ENCODE measurements at places on chromosomes 3 and 15.

GRCh38 chr15:97592778-97593177 lies 367.7 kb upstream of the ARRDC4 start:
- DNase-seq: no peak

- peak; percentile 42 for DNase-seq
Measured at GRCh38 chr15:33737687-33738601, 230.4 kb upstream of the CHRM5 start.

DNA sequence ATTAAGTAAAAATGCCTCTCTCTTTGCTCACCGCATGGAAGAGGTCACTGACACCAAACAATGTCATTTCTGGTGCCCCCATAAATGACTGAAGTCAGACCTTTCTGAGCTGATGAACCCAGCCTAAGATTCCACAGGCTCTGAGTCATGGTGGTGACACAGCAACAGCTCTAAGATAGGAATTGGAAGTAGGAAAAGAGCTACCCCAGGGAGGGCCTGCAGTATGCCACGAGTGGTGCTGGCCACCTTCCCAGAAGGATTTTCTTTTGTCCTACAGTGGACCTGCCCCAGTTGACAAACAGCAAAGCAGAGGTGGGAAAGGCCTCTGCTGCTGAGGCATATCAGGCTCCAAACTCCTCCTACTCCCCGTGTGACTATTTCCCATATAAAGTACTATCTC lies 208.1 kb downstream of the MINAR1 start:
- DNase-seq: peak; percentile 87

- DNase-seq: peak; percentile 98
Measured at GRCh38 chr3:61848885-61849284, 287.5 kb downstream of the PTPRG start.

GRCh38 chr3:106797461-106797860 lies 579.8 kb upstream of the CCDC54 start:
- no peak for DNase-seq

- no peak for DNase-seq
Measured at GRCh38 chr3:70006089-70006488, 6.6 kb downstream of the SAMMSON start.

GRCh38 chr3:198048445-198048844 lies 88.4 kb downstream of the LMLN start:
- no peak for DNase-seq

- no peak for DNase-seq
Measured at GRCh38 chr3:14487086-14487485, 53.1 kb downstream of the GRIP2 start.

- no peak for DNase-seq
Measured at GRCh38 chr15:87228460-87228859, 1028.1 kb downstream of the NTRK3 start.

GRCh38 chr3:136947477-136947876 lies 10.3 kb upstream of the IL20RB start:
- no peak for DNase-seq

- no peak for DNase-seq
Measured at GRCh38 chr3:86654806-86655460, 336.0 kb downstream of the VGLL3 start.

- DNase-seq: no peak
Measured at GRCh38 chr15:60656041-60656440, 177.1 kb upstream of the ICE2 start.

- DNase-seq: no peak
Measured at GRCh38 chr3:85576697-85577200, 618.0 kb downstream of the CADM2 start.

GRCh38 chr3:128480278-128480677 lies 12.7 kb downstream of the GATA2 start:
- DNase-seq: no peak

- no peak for DNase-seq
Measured at GRCh38 chr3:195447201-195447600, 4.4 kb upstream of the ACAP2 start.

DNA sequence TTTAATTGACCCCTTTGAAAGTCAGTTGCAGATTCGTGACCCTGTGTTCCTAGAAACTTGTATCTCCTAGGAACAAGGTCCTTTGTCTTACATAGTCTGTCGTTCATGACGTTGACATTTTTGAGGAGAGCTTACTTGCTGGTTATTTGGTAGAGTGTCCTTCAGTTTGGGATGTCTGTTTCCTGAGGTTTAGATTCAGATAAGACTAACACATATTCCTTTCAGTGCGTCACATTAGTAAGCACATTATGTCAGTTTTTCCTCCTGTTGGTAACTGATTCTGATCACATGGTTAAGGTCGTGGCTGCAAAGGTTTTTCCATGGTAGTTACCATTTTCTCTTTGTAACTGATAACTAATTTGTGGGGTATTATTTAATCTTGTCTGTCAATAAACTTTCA lies 80.8 kb downstream of the PCCB start:
- no peak for DNase-seq

DNA sequence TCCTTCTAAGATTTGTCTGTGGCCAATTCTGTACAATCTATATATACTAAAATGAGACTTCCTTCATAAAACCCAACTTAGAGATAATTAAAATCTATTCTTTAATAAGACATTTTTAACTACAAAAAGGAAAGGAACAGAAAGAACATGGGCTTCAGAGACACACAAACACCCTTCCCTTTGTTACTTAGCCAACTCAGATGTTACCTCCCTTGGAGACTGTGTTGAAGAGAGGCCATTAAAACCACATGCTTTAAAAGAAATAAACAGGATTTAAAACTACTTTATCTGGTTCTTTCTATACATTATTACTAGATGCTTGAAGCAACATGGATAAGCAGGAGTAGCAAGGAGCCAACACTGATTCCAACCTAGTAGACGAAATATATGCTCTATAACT lies 42.0 kb downstream of the LRRFIP2 start:
- no peak for DNase-seq

GRCh38 chr3:49255112-49255511 lies 21.9 kb downstream of the C3orf62 start:
- DNase-seq: no peak

GRCh38 chr3:26406636-26407035 lies 215.9 kb upstream of the LRRC3B start:
- DNase-seq: no peak

GRCh38 chr15:84811828-84812227 lies 5.3 kb upstream of the ALPK3 start:
- DNase-seq: no peak

- DNase-seq: no peak
Measured at GRCh38 chr3:108345492-108346205, 49.3 kb downstream of the HHLA2 start.

DNA sequence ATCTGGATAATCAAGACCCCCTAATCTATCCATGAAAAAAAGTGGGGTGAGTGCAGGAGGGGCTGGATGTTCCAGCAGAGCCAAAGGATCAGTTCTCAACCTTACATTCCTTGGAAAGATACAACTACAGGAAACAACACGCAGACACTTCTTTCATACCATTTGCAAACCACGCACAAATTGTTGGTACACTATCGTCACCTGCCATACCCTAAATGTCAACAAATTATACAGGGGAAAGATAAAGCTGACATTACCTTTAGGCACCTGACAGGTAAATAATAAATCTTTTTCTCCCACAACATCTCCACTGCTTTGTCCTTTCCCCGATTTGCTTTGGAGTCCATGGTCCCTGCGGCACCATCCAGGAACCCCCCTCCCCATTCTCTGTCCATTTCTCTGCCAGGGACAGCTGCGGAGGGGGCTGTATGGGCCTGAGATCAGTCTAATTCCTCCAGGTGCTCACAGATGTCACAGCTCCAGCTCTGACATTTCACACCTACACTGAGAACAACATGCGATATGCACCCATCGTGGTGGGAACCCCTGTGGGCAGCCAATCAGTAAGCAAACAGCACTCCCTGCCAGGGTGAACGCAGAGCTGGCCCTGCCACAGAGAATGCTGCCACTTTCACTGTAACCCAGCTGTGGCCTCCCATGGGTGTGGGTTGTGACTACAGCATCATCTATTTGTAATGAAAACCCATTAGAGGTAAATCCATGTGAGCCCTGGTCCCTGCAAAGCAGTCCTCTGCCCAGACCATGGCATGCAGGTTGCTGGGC lies 37.7 kb upstream of the BCL2L10 start:
- DNase-seq: no peak

DNA sequence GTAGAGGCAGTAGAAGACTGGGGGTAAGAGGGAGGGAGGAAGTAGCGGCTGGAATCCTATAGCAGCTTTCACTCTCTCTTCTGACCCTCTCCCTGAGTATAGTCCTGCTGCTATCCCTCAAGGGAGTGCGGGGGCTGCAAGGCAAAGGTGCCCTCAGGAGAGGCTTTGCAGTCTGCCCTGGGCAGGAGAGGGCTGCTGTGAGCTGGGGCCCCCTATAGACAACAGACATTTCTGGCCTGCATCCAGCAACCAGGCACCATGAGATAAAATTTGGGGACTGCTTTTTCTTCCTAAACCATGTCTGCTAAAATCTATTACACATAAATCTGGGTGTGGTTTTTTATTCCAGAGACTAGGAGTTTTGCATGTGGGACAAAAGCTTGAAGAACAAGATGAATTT lies 48.0 kb downstream of the SACM1L start:
- no peak for DNase-seq
